ENCODE measurements at places on chromosomes 7 and 10.

- DNase-seq = no peak
These were observed 12.9 kb downstream of the UPP1 start for GRCh38 chr7:48101968-48102367.

DNA sequence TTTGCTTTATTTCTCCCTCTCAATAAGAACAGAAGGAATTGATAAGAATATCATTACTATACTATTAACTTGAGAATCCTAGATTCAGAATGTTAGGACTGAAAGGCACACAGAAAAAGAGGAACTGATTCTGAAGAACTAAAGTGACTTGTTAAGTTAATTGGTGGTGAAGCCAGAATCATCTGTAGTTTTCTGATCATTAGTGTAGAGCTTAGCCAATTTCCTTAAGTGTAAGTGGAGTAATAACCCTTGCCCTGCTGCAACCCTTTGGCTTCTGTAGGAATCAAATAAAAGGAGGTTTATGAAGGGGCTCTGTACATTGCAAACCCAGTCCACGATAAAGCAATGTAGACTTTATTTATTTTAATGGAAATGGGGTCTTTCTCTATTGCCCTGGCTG lies 1186.0 kb downstream of the SORCS3 start:
- DNase-seq = no peak

GRCh38 chr10:35577926-35578617 lies 27.1 kb upstream of the GJD4 start:
- no peak for DNase-seq

- DNase-seq = no peak
These were observed 61.9 kb upstream of the NKX6-2 start for GRCh38 chr10:132847856-132848255.

DNA sequence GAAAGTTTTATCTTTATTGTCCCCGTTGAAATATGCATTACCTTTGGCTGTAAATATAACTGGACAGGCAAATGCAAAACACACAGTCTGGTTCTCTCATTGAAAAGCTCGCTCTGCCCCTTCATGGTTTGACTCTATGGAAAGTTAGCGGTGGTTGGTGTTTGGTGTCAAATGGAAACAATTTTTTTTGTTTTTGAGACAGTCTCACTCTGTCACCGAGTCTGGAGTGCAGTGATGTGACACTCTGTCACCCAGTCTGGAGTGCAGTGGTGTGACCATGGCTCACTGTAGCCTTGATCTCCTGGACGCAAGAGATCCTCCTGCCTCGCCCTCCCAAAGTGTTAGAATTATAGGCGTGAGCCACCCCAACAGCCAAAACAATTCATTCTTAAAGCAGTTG lies 149.7 kb downstream of the LRRC4 start:
- DNase-seq = no peak

DNA sequence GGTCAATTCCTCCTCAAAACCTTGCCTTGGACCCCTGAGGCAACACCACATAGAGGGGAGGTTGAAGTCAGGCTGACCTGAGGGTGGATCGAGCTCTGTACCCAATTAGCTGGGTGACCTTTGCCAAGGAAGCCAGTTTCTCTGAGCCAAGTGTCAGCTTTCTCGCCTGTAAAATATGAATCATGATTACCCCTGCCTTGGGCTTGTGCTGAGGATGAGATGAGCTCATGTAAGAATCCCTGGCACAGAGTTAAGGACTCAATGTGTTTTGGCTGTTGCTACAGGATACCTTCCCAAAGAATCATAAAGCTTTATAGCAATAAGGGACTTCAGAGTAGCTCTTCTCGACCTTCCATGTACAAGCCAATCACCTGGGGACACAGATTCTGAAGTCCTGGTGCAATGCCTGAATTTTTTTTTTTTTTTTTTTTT lies 43.5 kb upstream of the CACUL1 start:
- DNase-seq = no peak

DNA sequence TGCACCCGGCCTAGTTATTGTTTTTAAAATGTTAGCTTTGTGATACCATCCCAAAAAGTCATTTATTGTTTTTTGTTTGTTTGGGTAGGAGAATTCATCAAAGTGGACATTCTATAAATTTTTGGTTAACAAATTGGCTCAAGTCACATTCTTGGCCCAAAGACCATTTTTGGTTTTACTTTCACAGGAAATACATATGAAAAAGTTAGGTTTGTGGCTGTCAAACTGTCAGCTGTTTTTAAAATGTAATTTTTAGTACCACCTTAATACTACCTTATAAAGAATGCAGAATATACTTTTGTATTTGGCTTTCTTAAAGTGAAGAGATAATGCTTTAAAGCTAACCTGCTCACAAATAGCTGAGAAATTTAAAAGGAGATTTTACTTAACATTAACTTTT lies 25.1 kb downstream of the TMEM168 start:
- DNase-seq = no peak

- DNase-seq = peak; percentile 59
These were observed 111.5 kb downstream of the CCNY start for GRCh38 chr10:35447693-35448407.
